ENCODE measurements at places on chromosomes 5 and 9.
A peak's percentile ranks its signal among the peaks of the same experiment; 100 is the strongest.

DNA sequence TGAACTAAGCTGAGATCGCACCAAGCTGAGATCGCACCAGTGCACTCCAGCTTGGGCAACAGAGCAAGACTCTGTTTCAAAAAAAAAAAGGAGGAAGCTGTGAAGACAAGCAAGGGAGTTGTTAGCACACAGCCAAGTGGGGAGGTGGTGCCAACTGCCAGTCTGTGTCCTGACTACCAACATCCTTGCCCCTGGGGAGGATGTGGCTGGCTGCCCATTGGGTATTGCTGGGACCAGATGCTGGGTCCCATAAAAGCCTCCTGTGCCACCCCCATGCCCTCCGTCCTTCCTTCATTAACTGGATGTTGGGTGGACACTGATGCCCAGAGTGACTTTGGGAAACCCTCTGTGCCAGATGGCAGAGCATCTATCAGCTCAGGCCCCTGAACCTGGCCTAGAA, 157.1 kb upstream of the COL5A1 start:
- DNase-seq = no peak

DNA sequence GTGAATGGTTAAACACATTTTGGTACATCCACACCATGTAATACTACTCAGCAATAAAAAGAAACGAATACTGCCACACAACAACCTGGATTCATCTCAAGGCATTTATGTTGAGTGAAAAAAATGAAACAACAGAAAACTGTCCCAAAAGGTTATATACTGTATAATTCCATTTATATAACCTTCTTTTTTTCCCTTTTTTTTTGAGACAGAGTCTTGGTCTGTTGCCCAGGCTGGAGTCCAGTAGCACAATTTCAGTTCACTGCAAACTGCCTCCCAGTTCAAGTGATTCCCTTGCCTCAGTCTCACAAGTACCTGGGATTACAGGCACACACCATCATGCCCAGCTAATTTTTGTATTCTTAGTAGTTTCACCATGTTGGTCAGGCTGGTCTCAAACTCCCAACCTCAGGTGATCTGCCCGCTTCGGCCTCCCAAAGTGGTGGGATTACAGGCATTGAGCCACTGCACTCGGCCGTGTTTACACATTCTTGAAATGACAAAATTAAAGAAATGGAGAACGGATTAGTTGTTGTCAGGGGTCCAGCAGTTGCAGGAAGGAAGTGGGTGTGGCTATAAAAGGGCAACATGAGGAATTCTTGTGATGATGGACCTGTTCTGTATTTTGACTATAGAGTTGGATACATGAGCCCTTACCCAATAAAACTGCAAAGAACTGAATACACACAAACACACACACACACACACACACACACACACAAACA, 17.4 kb downstream of the PPP6C start:
- DNase-seq = peak; percentile 4

DNA sequence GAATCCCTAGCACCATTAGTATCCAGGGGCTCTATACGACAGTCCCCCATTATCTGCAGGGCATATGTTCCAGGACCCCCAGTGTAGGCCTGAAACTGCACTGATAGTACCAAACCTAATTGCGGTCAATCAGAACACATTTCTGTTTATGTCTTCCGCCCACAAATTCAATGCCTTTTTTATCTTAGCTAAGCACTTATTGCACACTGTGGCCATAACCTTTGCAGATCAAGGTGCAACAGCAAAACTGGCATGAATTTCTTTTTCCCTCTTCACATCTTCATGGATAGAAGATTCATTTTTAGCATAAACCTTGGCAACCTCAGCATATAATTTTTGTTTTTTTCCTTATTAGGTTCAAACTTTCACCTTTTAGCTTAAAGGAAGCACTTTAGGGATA, 361.1 kb downstream of the DEPDC1B start:
- DNase-seq = no peak

- DNase-seq = no peak
These were observed 181.7 kb upstream of the S1PR3 start for GRCh38 chr9:88809355-88810161.

DNA sequence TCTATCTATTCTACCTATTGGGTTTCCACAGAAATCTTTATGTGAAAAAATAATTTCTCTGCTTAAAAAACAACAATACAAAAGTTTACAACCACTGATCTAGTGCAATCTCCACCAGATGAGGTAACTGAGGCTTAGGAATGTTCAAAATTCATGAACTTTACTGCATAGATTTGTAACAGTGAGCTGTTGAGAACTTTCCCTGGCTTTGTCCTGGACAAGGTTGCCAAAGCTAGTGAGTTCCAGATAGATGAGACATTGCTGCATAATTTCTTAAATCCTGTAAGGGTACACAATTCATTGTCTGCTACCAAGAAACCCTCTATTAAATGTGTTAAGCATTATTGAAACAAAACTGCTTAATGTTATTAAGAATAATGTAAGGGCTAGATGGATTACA, 102.7 kb downstream of the OSMR start:
- DNase-seq = no peak

DNA sequence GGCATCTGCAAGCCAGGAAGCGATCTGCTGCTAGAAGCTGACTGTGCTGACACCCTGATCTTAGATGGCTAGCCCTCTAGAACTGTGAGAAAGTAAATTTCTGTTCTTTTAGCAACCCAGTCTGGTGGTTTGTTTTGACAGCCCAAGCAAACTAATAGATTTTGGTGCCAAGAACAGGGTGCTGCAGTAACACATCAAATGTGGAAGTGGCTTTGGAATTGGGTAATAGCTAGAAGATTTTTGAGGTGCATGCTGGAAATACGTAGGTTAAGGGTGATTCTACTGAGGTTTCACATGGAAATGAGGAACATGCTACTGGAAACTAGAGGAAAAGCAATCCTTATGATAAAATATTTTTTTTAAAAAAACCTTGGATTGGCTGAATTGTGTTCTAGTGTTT, 153.5 kb upstream of the SH3GL2 start:
- peak; percentile 21 for DNase-seq

DNA sequence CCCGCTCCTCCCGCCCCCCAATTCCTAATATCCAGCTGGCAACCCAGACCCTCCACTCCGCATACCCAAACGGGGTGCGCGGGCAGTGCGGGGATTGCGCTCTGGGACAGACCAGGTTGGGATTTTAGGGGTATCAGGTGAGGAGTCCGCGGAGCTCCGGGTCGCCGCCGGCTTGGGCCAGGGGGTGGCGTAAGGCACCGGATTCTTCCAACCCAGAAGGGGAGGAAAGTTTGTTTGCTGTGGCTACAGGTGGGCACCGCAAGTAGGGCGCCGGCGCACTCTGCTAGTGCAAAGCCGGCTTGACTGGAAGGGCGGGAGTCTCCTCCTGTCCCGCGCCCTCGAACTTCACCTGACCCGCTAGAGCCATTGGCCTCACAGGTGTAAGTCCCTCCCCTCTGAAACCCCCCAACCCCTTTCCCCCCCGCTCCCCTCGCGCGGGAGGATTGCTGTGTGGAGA, 709 bp downstream of the IQGAP2 start:
- DNase-seq = peak; percentile 45

GRCh38 chr5:173395257-173395932, 67.2 kb upstream of the STC2 start:
- DNase-seq = no peak

- peak; percentile 2 for DNase-seq
These were observed 52.1 kb downstream of the AQP7 start for GRCh38 chr9:33350310-33350709.

DNA sequence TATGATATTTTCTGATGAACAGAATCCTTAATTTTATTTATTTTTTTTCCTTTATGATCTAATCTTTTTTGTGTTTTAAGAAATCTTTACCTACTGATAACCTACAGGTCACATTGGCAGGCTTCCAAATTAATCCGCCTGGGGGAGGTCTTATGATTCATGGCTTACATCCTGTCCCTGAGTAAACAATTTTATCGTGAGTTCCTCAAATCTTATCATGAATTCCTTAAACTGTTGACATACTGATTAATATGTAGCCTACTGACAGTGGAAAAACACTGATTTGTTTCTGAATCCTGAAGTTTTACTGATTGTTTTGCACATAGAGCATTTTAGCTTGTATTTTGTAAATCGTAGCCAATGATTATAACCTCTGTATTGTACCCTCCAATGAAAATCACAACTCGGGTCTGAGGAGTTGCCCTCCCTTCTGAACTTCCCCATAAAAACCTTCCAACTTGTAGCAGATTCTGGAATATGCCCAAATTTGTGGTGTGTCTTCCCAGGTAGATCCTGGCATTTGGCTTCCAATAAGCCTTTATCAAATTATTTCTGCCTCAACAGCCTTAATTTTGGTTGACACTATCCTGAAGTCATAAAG, 105.6 kb downstream of the VCAN start:
- peak; percentile 17 for DNase-seq

- DNase-seq = no peak
These were observed 138.5 kb upstream of the FREM1 start for GRCh38 chr9:15048772-15049171.

- DNase-seq = no peak
These were observed 6.8 kb downstream of the NR2F1 start for GRCh38 chr5:93589829-93590215.

GRCh38 chr5:159240301-159240870, 22.7 kb upstream of the UBLCP1 start:
- DNase-seq = peak; percentile 72

DNA sequence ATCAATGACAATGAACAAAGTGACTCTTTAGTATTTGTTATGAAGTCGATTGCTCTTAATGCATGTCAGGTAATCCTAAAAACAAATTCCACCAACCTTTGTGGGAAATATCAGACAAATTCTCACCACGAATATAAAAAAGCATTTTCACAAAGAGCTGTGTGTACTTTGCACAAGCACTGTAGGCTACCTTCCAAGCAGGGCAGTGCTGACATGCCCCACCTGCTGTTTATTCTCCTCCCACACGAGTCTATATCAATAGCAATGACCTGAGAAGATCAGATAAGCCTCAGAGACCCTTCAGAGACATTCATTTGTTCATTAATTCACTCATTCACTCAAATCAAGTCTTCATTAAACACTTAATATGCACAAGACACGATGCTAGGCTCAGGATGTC, 469.1 kb downstream of the ZSWIM6 start:
- no peak for DNase-seq

GRCh38 chr9:29078063-29078666, 1504.9 kb upstream of the C9orf72 start:
- no peak for DNase-seq

DNA sequence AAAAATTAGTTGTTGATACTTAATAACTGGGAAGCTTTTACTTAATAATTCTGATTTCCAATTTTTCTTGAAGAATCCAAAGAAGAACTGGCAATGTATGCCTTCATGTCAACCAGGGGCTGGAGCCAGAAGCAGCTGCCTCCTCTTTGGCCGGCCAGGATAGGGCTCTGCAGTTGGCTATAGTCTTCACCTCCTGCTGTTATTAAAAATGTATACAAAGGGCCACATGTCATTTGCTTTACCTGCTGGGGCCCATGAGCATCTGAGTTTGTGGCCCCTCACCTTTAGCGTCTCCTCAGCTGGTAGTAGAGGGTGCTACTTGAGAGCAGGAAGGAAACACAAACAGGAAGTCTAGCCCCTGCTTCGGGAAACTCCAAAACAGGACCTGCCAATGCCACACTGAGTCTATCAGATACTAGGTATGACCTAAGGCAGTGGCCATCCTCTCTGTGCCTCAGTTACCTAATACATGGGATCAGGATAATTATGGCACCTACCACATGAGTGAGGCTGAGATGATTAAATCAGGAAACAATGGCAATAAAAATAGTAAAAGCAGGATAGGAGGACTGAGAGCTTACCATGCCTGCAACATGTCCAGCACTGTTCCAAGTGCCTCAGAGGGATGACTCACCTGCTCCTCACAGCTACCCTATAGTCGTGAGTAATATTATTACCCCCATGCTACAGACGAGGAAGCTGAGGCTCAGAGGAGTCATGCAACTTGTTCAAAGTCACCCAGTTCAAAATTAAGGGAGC, 21.3 kb downstream of the CCDC69 start:
- DNase-seq = peak; percentile 71

DNA sequence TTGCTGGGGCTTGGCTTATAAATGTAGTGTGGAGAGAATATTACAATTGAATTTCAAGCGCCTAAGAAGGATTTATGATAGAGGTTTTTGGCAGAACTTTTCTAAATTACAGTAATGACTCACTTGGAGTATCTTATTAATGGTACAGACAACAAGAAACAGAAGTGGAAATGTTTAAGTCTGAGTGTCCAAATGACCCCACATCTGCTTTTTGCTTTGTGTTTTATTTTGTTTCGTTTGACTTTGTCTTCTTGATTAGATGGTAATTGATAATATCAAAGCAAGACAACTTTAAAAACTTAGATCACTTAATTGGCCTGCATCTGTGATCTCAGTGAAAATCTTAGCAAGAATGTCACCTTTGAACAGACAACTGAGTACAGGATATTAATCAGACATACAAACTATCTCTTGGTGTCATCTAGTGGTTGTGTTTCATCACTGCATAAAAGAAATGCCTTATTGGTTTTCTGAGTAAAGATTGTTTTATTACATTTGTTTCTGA, 577.4 kb downstream of the ISL1 start:
- no peak for DNase-seq

DNA sequence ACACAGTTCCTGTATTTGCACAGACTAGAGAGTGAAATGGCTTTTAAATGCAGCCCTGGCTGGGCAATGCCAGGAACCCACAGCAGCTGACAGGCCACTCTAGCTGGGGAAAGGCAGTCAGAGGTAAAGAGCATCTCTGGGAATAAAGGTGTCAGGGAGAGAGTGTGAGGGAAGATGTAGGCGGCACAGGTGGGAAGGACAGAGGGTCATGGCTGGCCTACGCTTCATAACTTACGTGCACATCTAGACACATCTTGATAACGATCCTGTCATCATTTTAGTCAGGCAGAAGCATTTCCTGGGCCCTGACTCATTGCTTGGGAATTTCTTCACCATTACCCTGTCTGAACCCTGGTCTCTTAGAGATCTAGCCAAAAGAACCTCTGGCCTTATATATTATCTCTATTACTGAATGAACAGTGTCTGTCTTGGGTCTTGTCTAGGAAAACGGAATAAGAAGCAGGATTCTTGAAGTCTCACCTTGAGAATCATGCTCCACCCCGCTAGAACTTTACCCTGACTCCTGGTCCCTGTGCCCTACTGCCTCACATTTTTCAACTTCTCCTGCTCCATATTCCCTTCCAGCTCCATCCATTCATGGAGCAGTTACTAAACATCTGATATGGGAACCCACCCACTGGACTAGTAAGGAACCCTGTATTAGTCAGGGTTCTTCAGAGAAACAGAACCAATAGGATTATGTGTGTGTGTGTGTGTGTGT, 106.4 kb upstream of the ELL2 start:
- DNase-seq = peak; percentile 68

DNA sequence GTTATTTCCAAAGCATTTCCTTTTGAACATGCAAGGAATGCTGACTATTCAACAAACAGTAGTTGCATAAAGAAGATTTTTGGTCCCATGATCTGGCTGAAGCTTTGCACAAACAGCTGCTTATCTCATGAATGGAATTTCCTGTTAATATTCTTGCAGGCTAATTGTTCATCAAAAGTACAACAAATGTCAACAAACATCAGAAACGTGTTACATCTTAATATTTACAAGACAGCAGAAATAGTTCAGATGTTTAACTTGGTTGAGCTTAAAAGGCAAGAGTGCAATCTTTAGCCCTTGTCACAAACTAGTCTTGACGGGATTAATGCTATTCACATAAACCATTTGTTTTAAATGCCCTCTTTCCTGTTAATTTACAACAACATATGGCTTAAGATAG, 47.9 kb upstream of the BASP1 start:
- peak; percentile 27 for DNase-seq

All from suppressor macrophage treated with lipopolysaccharide for 1 hour (primary cell).